Omental fat pad (tissue), 4 donors: ENCODE measurements at places on chromosomes 13 and 19.

- DNase-seq, result no peak
Measured at GRCh38 chr19:57171551-57172081, 4.3 kb upstream of the DUXA start.

- DNase-seq, result no peak
Measured at GRCh38 chr19:51457351-51458013, 772 bp downstream of the SIGLEC8 start.

DNA sequence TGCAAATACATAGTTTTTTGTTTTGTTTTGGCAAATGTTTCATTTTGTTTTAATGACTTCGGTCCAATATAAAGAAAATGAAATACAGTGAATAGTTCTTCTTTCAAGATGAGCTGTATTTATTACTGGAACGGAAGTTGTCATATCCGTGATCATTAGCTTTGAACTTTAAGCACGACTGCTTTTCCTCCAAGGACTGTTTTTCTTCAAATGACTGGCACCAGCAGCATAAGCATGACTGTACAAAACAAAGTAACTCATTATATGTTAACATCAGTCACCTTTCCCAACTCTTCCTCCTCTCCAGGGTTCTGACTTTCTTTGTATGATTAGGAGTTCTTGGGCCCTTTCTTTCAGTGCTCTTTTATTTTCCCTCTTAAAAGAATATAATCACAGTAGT is 20.5 kb downstream of the EDNRB start:
- no peak for DNase-seq

DNA sequence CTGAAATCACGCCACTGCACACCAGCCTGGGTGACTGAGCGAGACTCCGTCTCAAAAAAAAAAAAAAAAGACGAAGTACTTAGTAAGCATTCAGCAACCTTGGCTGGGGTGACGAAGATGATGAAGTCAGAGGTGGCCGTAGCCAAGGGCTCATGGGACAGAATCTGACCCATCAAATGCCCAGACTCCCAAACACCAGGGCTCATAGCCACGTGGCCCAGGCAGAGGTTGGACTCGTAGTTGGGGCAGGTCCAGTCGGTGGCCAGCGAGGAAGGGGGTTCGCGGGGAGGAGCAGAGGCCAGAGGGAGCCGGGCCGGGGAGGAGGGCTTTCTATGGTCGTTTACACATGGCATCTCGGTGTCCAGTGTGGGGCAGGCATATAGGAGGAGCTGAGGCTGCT is 52.1 kb upstream of the EHD2 start:
- DNase-seq, result no peak

DNA sequence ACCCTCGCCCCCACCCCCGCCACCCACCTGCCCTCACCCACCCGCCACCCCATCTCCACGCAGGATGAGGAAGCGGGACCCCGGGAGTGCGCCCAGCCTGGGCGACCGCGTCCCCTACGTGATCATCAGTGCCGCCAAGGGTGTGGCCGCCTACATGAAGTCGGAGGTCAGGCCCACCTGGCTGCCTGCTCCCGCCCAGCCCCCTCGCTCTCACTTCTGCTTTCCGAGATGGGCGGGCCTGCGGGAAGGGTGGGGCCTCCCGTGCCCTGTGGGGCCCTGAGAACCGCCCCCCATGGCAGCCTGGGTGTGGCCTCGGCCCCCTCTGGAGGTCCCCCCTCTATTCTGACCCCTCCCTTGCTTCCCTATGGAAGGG is 3.1 kb upstream of the SPIB start:
- no peak for DNase-seq

- DNase-seq, result no peak
Measured at GRCh38 chr13:42524487-42525034, 49.4 kb upstream of the TNFSF11 start.

- no peak for DNase-seq
Measured at GRCh38 chr19:33191501-33191900, 2.6 kb upstream of the LRP3 start.

GRCh38 chr13:99074693-99075092 is 96.8 kb upstream of the DOCK9 start:
- DNase-seq, result no peak

DNA sequence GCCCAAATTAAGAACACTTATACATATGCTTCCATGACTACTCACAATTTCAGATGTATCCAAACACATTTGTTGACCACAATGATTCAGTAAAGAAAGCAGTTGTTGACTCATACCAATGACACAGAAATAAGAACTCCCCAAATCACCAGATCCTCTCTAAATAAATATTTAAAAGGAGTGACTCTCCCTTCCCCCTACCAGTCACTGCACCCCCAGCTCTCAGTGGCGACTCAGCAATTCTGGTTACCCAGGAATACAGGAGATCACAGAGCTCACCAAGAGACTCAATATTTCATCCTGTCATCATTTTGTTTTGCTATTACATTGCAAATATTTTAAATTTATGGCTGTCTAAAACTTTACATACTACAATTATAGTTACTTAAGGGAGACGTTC is 131.5 kb downstream of the RGCC start:
- DNase-seq, result no peak

- DNase-seq, result no peak
Measured at GRCh38 chr13:45847554-45848224, 3.9 kb downstream of the SIAH3 start.
